CD4-positive, CD25-positive, alpha-beta regulatory T cell (primary cell): ENCODE measurements at places on chromosomes 5 and 9.

DNA sequence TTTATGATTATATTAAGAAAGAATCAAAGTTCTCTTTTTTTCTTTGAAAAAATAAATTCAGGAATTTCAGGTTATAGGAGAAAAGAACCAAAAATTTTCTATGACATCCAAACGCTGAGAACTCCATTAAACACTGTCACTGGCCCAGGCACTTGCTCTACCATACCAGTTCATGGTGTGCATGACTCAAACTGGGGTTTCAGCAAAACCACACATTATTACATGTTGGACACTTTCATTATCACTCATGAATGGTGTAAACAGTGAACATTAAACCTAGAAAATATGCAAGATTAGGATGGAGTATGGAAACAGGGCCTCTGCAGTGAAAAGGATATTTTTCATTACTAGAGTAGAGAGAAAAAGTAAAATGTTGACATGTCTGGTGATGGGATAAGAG is 369.9 kb upstream of the FAM174A start:
- DNase-seq = no peak

GRCh38 chr9:92642041-92642451 is 27.9 kb downstream of the IPPK start:
- no peak for DNase-seq

- no peak for DNase-seq
Measured at GRCh38 chr9:134469041-134469875, 143.0 kb downstream of the RXRA start.

DNA sequence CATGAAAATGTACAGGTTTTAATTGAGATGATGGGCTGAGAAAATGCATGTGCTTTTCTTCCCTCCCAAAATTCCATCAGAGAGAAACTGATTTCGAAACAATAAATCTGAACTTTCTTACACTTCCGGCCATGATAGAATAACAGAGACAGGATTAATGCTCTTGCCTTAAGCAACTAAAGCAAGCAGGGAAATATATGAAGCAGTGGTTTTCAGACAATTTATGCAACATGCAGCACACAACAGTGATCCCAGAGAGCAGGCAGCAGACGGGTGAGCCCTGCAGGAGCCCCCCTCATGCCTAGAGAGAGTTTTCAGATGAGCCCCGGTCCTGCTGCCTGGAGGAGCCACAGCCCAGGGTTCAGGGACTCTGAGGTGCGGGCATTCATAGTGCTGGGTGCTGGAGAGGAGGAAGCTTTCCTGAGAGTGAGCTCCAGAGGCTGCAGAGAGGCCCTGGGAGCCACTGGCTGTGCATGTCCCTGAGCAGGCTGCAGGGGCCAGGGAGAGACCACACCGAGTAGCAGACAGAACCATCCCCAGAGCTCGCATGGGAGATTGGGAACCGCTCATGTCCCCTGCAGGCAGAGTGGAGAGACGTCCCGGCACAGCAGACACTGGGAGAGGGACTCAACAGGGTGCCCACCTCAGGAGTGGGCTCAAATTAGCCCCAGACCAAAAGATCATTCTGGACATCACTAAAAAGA is 143.5 kb downstream of the OLFM1 start:
- DNase-seq = no peak

GRCh38 chr9:135049460-135049859 is 38.0 kb upstream of the OLFM1 start:
- no peak for DNase-seq

GRCh38 chr5:59137846-59138245 is 555.0 kb downstream of the RAB3C start:
- DNase-seq = no peak

DNA sequence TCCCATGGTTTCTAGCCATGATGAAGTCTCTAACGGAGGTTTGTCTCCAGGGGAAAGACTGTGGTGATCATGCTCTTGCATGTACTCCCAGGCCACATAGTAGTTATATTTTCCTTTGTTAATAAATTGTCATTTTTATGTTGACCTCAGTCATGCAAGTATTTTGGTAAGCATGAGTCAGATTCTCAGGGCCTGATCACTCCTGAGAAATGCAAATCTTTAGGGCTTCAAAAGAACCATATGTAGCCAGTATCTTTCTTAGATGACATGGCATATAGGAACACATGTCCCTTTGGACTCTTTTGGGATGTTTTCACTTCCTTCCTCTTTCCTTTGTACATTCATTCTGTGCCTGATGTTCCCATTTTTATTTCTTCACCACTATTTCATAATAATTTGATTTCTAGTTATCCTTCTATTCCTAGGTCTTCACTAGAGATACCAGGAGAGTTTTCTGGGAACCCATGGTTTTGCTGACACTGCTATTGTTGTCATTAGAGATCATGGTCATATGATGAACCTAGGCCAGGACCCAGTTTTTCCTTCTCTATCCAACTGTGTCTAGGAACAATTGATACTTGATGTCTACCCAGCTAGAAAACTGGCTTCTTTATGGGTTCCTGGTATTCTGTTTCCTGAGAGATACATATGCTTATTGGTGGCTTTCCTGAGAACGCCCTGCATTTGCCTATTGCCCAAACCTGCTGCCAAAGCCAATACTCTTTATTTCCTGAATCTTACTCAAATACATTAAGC is 248.1 kb upstream of the NREP start:
- no peak for DNase-seq

- no peak for DNase-seq
Measured at GRCh38 chr5:44167540-44167939, 221.7 kb downstream of the FGF10 start.

DNA sequence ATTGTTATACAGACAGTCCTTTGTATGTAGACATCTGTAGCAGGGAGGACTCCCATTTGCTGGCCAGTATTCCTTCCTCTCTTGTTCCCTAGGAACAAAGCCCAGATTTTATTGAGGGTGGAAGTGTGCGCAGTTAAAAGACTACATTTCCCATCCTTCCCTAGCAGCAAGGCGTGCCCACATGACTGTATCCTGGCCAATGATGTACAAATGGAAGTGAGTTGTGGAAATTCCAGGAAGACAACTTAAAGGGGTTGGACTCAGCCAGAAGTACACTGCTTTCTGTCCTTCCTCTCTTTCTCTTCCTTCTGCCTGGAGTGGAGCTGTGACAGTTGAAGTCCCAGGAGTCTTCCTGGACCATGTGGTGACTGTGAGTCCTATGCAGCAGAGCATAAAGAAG is 89.0 kb downstream of the HRH2 start:
- DNase-seq = peak; percentile 15

- no peak for DNase-seq
Measured at GRCh38 chr5:132830436-132831094, at the start of gene SHROOM1. Gene SHROOM1, minus strand, starts transcription at chr5:132830647. Its CDS starts 4,507 bp downstream, at chr5:132826140.

- DNase-seq = peak; percentile 85
Measured at GRCh38 chr9:109117856-109118807, 1.6 kb downstream of the TMEM245 start.

GRCh38 chr9:93652604-93653592 is 76.5 kb downstream of the PHF2 start:
- DNase-seq = no peak

GRCh38 chr9:21813575-21814473 is 11.4 kb downstream of the MTAP start:
- DNase-seq = peak; percentile 91

DNA sequence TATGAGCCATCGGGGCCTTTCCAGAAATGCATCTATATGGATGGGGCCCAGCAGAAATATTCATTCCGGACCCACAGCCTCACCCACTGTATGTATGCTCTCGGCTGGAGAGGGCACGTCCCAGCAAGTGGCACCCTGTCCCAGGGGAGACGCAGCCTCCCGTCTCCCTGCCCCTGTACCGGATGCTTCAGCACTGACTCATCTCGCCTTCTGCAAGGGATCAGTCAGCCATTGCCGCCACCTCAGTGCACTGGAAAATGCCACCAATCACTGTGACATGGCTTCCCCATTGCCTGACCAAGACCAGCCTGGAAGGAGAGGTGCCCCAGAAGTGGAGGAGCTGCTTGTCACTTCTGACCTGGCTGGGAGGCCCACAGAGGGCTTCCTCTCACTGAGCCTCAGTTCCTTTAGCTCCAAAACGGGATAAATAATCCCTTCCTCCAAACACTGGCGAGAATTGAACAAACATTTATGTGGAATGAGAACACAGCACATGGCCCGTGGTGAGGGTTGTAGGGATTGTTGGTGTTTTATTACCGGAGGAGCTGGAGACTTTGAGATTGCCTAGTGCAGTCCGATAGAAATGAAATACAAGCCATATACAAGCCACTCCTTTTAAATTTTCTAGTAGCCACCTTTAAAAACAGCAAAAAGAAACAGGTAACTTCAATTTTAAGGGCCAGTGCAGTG is 43.9 kb upstream of the ORM1 start:
- no peak for DNase-seq

DNA sequence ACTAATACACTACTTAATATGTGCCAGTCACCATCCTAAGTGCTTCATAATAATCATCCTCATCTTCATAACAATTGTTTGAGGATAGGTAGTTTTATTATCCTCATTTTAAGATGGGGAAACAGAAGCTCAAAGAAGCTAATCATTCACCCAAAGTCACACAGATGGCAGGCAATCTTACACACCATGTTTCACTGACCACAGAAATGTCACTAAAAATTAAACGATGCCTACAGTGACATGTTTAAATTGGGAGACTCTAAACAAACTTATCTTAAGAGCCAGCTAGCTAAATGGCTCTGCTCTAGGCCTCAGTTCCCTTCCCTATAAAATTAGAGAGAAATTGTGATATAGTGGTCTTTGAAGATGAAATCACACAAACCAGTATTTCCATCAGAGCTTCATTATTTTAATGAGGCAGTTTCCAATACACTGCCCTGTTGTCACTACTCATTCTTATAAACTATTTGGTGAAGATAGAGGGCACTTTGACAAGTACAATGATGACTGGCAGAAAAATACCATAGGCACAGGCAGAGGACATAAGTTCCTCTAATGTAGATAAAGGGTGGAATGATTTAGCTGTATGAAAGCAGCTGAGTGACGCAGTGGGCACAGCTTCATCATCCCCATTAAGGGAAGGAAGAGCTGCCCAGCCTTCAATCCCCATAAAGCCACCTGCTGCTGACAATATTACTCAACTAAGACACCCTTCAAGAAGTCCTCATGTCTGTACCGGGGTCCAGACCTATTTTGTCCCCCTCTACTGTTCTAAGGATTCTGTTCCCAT is 224.1 kb downstream of the ACTL7B start:
- no peak for DNase-seq

DNA sequence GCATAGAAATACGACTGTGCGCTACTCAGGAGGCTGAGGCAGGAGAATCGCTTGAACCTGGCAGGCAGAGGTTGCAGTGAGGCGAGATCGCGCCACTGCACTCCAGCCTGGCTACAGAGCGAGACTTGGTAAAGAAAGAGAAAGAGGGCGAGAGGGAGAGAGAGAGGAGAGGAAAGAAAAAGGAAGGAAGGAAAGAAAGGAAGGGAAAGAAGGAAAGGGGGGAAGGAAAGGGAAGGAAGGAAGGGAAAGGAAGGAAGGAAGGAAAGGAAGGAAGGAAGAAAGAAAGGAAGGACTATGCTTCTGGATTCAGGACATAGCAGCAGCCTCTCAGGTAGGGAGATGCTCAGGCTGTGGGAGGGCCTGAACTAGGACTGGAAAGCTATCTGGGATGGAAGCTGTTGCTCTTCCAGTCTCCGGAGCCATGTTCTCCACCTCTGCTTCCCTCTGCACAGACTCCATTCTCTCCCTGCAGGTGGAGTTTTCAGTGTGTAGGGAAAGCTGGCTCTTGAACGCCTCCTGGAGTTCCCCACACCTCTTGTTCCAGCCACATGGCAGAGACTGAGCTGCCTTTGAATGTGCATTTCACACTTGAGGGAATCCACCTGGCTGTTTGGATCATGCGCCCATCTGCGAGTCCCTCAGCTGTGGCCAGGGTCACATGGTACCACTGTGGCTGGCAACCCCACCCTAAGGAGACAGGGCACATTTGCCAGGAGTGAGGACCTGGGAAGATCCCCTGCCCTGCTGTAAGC is 9.1 kb downstream of the SWI5 start:
- no peak for DNase-seq

DNA sequence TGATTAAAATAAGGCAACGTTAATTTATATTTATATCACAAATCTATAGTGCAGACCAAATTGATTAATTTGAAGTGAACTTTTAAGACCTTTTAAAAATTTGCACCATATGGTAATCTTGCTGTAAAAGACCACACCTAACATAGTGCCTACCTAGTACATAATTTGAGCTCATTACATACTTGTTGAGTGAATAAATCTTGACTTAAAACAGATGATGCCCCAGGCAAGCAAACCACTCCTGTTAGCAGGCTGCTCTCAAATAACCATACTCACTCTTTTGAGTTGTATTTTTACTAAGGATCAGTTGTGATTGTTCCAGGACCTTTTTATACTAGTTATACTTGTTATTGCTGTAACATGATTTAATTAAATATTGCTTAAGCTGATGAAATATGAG is 27.2 kb downstream of the CMYA5 start:
- no peak for DNase-seq

DNA sequence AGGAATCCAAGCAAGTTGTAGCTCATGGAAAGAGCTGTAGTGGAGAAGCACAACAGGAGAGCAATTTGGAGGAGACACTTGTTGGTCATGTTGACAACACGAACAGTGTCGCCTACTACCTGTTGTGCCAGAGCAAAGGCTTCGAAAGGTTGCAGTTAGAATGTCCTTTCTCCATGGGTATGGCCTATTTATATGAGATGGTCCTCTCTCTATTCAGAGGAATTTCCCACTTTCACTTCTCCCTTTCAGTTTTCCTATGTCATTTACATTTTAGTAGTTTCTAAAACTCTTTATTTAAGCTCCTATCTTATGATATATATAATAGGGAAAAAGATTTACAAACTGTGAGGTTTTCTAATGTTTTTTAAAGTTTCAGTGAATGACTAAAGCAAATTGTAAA is at the start of gene IFNB1:
Gene IFNB1, minus strand, starts transcription at position 162 of the 400 bp plus-strand sequence. Its CDS starts 73 bp downstream, at position 89.
- no peak for DNase-seq

GRCh38 chr9:126451316-126451885 is 124.8 kb downstream of the MVB12B start:
- no peak for DNase-seq

DNA sequence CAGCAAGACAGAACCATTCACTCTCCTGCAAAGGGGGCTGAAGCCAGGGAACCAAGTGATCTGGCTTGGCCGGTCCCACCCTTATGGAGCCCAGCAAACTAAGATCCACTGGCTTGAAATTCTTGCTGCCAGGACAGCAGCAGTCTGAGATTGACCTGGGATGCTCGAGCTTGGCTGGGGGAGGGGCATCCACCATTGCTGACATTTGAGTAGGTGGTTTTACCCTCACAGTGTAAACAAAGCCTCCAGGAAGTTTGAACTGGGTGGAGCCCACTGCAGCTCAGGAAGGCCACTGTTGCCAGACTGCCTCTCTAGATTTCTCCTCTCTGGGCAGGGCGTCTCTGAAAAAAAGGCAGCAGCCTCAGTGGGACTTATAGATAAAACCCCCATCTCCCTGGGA is 60.5 kb downstream of the TNFSF8 start:
- peak; percentile 81 for DNase-seq

DNA sequence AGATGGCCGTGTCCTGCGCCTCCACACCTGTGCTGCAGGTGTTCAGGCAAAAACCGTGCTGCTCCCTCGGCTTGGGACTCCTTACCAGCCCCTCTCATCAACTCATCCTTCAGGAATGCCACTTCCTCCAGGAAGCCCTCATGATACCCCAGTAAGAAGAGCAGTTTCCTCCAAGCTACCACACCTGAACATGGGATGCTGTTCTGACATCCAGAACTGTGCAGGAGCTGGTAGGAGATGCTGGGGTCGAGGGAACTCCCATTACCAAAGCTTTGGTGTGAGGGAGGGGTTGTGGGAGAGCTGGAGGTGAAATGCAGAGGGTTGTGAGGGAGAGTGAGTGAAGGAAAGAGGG is 18.9 kb downstream of the CARD19 start:
- DNase-seq = no peak
